ENCODE measurements at places on chromosomes 2 and 18.

DNA sequence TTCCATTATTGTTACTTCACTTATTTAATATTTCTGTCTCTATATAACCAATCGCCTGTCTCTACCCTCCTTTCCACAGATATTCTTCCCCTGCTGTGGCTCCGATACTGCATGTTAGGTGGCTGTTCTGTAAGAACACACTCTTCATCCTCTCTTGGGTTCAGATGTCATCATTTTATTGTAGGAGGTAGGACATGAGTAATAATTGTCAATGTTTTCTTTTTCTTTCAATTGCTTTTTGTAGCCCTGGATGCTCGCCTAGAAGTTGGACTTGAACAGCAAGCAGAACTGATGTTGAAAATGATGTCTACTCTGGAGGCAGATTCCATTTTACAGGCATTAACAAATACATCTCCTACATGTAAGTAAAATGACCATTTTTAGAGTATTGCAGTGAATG lies 128.6 kb downstream of the BIRC6 start:
- DNase-seq, result no peak

DNA sequence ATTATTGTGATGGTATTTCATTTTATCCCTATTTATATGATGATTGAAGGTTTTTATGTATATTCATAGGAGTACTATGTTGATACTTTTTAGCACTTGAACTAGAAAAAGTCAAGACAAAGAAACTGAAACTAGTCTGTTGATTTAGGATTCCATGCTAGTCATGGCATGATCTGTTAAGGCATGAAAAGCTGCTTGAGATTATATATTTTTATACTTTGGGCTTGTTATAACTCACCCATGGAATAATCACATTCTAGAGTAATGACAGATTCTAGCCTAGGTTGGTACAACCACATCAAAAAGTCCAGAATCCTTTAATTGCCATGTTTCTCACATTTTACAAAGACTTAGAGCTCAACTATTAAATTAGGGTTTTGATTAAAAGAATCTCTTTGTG lies 472.6 kb upstream of the CELF4 start:
- DNase-seq, result no peak

GRCh38 chr2:160045703-160046210 lies 16.7 kb downstream of the PLA2R1 start:
- no peak for DNase-seq

DNA sequence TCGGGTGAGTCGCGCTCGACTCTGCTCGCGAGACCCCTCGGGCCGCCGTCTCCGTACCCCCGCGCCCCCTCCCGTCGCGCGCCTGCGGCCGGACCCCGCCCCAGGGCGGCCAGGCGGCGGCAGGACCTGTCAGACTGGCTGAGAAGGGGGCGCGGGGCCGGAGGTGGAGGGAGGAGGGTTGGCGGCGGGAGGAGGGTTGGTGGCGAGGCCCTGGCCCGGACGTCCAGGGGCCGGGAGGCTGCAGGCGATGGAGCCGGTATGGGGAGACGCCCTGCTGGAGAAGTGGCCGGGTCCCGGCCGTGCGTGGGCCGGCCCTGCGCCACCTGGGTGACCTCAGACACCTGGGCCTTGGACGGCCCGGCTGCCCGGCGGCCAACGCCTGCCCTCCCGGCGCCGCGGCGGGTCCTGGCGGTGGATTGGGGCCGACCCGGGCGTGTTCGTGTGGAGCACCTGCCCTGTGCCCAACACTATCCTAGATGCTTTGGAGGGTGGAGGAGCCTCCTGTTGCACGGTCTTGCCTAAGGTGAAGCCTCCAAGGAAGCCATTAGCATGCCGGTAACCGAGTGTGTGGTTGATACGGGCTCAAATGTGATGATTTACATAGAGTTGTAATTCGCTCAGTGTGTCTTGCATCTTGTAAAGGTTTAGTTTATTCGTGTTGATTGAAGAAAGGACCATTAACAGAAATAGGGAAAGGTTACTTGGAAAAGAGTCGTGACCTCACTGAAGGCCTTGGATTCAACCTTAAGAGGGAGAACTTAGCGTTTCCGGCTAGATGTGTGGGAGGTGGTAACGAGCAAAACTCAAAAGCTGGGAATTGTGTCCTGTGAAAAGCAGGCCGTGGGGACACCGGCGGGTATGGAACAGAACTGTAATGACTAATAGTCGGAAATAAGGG lies 550 bp downstream of the MYL12B start:
- DNase-seq, result no peak

- DNase-seq, result no peak
Measured at GRCh38 chr2:148021886-148022285, 995 bp downstream of the MBD5 start.

DNA sequence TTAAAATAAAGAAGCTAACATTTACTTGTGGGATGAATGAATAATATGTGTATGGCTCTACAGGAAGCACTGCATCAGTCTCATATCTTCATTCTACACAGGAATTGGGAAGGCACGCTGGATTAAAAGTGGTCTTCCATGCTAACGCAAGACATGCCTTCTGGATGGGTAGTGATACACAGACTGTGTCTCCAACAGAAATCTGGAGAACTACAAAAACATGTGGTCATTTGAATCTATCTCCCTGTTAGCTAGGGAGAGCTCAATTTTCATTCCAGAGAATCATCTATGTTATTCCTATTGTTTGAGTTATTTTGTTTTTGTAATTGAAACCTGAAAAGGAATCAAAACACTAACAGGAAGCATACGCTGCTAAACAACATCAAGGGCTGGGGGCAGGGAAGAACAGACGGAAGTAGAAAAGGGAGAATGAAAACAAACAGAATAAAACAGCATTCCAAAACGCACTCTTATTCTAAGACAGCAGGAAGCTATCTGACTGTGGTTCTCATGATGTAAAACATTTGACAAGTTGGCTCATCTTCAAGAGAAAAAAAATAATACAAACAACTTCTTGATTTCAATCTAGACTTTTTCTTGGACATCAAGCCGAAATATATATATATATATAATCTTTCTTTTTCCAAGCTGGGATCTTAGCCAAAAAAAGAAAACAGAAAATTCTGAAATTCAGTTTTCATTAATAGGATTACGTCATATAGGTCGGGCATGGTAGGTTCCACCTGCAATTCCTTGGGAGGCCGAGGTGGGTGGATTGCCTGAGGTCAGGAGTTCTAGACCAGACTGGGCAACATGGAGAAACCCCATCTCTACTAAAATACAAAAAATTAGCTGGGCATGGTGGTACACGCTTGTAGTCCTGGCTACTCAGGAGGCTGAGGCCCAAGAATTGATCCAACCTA lies 31.5 kb upstream of the ASNSD1 start:
- no peak for DNase-seq

DNA sequence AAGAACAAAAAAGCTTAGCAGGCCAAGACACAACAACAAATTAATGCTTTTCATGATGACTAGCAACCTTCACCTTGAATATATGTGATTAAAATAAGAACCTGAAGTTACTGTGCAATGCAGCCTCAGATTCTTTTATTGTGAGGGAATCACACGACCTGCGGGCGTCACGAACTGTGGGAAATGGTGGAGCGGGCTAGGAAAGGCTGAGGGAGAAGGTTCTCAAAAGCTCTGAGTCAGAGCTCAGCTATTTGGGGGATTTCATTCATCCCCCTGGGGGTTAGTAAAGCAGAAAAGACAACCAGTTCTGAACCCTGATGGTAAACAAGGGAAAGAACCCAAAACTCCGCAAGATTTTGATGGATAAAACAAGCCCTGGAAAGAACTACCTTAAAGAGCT lies 89.3 kb upstream of the NCKAP5 start:
- DNase-seq, result no peak

DNA sequence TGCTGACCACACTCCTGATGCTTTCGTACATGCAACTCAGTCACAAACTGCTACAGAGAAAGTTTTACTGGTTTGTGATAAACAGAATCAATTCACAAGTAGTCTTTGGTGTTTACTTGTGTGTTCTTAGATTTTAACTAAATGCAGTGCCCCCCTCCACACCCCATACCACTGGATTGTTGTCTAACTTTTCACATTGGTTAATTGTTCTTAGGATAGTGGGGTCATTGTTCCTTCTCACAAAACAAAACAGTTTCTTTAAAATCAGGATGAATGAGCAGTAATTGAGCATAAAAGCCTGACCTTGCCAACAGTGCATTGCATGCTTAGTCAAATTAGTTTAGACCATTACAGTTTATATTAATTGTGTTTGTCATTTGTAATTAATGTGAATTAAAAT lies 14.1 kb upstream of the PNPT1 start:
- DNase-seq, result no peak

DNA sequence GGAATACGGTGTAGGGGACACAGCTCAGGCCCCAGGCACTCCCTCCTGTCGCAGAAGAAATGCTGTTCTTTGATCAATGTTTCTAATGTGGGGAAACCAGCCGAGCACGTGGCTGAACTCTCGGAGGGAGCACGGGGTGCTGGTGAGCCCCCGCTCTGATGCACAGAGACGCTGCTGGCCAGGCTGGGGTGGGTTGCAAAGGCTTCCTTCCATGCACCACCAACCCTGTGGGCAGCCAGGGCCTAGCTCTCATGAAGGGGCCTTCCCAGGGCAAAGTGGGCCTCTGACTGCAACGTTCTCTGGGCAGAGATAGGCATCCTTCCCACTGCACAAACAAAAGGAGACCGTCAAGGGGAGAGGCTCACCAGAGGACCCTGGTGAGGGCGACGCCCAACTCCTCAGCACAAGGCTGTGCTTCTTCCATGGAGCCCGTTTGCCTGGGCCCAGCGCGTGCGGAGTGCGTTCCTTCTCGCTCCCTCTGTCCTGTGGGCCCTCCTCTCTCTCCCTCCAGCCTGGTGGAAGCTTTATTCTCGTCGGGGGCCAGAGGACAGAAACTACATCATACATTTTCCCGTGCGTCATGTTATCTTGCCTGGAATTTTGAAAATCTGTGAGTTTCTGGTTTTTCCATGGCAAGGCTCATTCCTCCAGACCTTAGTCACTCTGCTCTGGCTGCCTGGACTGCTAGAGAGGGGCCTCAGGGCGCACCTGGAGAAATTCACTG lies 61.1 kb upstream of the SP3 start:
- DNase-seq, result no peak

- DNase-seq, result peak; percentile 83
Measured at GRCh38 chr2:213238753-213239495, 45.3 kb upstream of the SPAG16 start.

DNA sequence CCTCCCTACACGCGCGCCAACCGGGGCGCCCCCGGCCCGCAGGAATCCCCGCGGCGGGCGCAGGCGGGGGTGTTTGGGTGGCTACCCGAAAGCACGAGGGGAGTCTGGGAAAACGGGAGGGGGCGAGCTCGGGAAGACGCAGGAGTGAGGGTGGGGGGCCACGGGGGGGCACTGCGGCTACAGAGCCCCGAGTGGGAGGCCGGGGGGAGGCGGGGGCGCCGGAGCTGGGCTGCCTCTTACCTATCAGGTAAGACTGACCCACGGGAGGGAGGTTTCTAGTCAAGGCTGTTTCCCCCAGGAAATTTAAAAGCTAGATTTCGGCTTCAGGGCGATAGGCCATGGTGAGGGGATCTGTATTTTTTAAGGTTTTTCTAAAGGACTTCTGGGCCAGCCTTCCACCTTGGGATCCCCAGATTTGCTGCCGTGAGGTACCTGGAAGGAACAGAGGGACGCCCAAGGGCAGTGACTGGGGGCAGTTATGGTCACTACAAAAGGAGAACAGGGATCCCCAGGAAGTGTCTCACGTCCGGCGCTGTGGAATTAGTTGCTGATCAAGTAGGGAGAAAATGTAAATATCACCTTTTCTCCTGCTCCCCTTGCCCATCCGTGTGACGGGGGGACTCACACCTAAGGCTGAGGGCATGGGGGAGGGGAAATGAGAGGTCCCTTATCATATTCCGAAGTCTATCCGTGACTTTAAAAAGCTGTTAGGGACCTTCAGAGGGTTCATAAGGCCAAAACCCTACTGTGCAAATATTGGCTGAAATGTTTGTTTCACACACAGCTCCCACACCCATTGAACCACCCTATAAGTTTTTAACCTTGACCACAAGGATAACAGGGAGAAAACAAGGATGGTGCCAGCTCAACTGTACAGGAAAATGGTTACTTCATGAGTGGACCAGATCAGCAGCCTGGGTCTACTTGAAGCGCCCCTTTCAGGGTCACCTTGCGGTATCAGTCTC lies 638 bp upstream of the IRS1 start:
- no peak for DNase-seq

- peak; percentile 40 for DNase-seq
Measured at GRCh38 chr2:56713161-56713676, 529.4 kb downstream of the CCDC85A start.

DNA sequence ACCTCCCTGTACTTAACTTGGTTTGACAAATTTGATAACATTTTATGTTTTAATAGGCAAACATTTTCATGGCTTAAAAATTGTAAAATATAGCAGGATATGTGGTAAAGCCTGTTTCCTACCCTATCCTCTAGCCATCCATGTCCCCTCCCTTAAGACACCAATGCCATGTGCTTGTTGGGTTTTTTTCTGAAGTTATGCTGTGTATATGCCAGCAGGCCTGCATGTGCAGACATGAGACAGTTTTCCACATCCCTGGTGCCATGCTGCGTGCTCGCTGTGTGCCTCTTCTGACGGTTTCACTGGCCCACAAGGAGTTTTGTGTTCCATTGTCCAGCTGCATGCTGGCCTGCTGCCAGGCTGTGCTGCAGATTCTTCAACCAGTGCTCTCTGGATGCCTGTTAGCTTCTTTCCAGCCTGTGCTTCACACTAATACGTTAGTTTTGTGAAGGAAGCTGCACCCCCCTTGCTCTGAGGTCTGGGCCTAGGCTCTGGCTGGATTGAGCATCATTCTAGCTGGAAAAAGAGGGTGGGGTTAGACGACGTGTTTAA lies 16.9 kb downstream of the INPP4A start:
- no peak for DNase-seq

GRCh38 chr2:161358838-161359237 lies 50.6 kb downstream of the PSMD14 start:
- no peak for DNase-seq

- DNase-seq, result no peak
Measured at GRCh38 chr18:519019-519879, 18.7 kb upstream of the COLEC12 start.

DNA sequence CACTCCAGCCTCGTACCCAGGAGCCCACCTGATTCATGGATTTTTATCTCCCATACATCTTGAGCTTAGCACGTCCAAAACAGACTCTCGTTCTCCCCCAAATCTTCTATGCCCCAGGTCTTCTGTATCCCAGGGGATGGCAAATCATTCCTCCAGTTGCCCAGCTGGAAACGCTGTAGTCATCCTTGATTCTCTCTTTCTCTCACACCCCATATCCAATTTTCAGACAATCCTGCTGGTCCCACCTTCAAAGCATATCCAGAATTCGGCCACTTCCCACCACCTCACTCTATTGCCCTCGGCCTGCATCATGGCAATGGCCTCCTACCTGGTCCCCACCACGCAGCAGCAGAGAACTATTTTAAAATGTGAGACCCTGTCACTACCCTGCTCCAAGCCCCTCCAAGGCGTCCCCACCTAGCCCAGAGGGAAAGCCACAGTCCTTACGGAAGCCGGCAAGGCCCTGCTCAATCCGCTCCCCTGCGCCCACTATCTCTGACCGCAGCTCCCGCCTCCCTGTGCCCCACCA lies 1.4 kb upstream of the GRHL1 start:
- no peak for DNase-seq
